Activated T-cell treated with anti-CD3 and anti-CD28 coated beads for 4 hours (primary cell): ENCODE measurements at places on chromosomes 4 and X.

DNA sequence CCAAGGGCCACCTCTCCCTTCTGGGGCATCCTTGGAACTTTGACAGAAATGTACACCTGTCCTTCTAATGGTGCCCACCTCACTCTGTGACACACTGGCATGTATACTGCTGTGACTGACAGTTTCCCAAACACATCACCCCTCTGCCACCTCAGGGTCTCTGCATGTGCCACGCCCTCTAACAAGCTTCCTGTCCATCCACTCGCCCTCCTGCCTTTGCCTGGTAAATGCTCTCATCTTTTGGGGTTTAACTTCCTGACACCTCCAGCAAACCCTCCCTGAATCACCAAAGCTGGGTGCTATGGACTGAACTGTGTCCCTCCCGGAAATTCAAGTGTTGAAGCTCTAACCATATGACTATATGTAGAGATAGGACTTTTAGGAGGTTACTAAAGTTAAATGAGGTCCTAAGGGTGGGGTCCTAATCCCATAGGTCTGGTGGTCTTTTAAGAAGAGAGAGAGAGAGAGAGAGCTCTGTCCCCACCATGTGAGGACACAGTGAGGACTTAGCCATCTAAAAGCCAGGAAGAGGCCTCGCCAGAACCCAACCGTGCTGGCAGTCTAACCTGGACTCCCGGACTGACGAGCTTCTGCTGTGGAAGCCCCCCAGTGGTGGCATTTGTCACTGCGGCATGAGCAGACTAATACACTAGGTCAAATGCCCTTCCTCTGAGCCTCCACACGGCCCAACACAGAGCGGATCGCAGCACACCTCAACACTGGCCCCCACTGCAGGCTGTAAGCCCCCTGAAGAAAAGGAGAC lies 95.6 kb downstream of the AFAP1 start:
- peak; percentile 67 for DNase-seq

GRCh38 chr4:88976775-88977035 lies 80.3 kb downstream of the FAM13A start:
- no peak for DNase-seq

- DNase-seq: no peak
Observed at GRCh38 chr4:119099227-119099810, 36.3 kb upstream of the MYOZ2 start.

DNA sequence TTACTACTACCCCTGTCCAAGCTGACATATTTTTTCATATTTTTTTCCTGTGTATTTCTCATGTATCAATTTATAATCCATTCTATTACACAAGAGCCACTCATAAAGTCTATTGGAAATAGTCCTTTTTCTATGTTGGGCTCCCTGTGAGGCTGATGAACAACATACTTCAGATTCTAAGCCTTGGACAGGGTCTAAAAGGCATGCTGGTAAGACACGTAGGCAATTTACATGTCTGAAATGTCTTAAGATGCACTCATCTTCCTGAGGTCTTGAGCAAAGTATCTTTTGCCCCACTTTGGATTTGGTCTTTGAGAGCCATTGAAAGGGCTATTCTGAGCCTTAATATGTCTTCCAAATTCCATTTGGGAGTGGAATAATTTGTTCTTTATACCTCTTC lies 31.8 kb downstream of the OCIAD1 start:
- no peak for DNase-seq

- DNase-seq: no peak
Observed at GRCh38 chr4:61318431-61318830, 118.3 kb downstream of the ADGRL3 start.

DNA sequence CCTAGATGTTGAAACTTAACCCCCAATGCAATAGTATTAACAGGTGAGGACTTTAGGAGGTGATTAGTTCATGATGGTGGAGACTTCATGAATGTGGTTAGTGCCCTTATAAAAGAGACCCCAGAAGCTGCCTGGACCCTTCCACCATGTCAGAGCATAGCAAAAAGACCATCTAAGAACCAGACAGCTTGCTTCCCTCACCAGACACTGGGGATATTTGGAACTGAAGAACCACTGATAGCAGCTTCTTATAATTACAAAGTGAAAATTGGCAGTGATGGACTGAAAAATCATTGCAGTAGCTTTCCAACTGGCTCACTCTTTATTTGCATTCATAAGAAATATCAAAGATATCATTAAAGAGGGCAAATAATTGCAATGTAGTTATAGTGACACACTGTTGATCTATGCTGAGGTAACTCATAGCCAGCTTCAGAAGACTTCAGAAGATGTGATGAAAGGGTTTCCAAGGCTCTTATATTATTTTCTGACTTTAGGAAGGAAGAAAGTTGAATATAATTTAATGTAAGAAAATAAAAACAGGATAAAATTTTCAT lies 5.8 kb downstream of the RASSF6 start:
- DNase-seq: no peak

DNA sequence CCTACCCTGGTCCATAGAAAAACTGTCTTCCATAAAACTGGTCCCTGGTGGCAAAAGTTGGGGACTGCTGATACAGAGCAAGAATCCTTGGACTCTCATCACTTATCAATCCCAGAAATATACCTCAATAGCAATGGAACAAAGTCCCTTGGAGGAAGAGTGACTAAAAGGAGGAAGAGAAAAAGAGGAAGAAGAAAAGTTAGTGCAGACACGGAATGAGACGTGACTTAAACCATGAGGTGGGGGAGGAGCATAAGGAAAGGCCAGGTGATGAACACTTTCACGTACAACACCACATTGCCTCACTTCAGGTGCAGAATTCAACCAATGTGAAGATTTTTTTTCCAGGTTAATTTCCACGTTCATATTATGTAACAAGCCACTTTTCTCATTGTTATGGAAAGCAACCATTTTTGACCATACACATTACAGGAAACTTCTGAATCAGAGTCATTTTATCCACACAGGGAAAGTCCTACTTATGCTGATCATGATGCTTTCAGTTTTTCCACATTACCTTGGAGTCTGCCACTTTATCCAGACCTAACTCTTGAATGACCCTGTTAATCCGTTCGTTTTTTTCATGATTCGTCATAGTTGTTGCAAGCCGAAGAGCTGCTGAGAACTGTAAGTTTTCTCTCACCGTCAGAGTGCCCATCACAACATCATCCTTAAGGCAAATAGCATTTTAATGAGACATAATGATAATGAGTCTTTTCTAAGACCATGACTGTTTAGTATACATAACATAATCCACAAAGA lies 27.7 kb downstream of the ABCG2 start:
- DNase-seq: no peak

DNA sequence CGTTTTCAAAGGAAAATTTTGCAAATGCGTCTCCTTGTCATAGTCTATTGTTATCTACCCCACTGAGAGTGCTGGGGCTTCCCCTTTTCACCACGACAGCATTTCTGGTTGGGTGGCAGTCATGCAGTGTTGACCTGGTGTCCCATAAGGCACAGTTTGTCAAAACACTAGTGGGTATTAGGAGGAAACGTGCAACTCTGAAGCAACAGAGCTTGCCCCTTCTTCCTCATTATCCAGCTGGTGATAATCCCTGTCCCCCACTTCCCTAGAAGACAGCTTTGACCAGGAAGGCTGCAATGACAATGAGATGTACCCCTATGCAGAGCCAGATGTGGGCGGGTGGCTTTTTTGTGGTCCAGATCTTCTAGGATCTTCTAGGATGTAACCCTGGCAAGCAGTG lies 1.8 kb downstream of the TBC1D1 start:
- DNase-seq: peak; percentile 29

DNA sequence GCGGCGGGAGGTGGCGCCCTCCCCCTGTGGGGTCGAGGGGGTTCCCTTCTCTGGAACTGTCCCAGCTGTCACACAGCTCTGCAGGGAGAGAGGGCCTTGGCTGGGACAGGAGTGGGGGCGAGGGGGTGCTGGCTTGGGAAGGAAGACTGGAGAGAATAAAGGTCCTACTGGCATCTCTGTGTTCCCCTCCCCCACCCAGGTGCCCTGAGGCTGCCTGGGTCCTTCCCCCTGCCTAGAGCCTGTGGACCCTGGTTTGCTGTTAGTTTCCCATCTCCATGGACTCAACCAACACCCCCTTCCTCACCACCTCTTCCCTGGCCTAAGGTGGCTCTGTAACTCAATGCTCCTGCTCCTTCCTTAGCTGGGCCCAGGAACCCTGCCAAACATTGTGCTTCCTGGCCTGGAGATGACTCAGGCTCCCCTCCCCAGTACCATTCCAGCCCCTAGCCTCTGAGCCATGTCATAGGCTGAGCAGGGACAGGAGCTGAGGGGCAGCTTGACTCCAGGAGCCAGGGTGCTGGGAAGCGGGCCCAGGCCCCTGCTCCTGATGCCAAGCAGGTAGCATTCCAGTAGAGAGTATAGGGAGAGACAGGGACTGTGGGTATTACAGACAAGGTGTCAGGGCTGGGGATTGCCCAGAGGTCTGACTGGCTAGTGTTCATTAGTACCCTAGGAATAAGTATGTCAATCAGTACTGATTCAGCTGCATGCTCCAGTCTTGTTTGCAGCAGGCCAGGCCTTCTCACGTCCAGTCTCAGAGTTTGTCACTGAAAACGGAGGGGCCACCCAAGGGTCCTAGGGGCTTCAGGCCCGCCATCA lies 100.7 kb downstream of the EFNB1 start:
- DNase-seq: no peak

DNA sequence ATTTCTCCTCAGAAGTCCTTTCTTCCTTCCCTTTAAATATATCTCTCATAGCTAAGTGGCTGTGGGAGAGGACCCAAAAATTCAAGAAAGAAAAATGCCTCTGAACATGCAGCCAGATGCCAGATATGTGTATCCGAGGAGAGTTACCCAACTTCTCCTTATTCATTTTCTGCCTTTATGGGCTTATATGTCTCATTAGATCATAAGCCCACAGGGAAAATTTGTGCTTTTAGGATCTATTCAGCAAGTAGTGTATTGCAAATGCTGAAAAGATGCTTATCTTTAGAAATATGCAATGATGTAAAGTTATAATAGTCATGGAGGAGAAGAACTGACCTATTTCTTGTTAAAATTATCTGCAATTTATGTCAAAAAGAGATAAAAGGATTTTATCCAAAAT lies 371.8 kb upstream of the NOCT start:
- DNase-seq: no peak

DNA sequence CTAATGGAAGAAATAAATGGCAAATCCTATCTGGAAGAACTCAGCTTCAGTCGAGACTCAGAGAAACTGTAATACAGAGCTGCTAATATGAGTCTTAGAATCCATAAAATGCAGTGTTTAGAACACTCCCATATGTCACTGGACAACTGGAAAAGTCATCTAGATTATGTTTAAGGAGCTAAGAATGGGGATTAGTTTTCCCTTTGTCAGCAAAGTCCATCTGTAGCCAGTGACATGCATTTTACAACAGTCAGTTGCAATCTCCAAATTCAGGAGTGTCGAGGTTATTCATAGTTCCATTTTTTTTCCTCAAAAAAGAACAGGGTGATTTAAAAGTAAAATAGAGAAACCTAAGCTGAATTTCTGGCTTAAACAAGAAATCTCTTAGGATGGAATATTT lies 516.6 kb upstream of the GALNT7 start:
- DNase-seq: no peak

- DNase-seq: no peak
Observed at GRCh38 chr4:2817701-2818350, 24.9 kb downstream of the SH3BP2 start.

- DNase-seq: no peak
Observed at GRCh38 chrX:15056044-15056443, 182.8 kb downstream of the MOSPD2 start.

- DNase-seq: no peak
Observed at GRCh38 chr4:145315811-145316225, 135.4 kb upstream of the OTUD4 start.

DNA sequence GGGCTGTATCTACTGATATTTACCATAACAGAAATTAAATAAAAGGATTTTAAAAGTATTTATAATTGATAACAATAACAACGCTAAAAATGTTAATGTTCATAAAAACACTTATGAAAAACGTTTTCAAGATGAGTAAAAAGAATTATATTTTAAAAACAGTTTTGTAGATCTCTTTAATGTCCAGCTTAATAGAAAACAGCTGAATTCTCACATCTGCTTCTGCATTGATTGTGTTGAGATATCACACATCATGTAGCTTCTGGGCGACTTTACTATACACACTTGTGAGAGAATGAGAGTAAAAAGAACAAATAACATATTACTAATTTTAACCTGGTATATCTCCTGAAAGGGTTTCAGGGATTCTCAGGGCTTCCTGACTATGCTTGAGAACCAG lies 83.6 kb downstream of the NCAPG start:
- DNase-seq: no peak

DNA sequence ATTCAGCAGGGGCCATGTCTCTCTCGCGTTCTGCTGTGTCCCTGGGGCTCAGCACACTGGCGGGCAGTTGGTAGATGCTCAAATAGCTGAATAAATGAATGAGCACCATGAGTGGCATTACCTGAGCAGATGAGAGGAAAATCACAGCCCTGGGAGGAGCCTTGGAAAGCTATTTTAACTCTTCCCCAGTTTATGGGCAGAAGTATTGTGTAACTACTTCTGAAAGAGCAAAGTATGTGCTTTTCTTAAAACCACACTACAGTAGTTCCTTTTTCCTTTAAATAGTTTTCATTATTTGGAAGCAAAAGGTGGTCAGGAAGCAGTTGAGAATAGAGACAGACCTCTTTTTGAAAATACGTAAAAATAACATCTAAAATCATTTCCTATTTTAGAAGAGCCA lies 3.0 kb upstream of the PLAC1 start:
- DNase-seq: no peak

- DNase-seq: no peak
Observed at GRCh38 chr4:151679231-151679630, 81.6 kb downstream of the GATB start.

DNA sequence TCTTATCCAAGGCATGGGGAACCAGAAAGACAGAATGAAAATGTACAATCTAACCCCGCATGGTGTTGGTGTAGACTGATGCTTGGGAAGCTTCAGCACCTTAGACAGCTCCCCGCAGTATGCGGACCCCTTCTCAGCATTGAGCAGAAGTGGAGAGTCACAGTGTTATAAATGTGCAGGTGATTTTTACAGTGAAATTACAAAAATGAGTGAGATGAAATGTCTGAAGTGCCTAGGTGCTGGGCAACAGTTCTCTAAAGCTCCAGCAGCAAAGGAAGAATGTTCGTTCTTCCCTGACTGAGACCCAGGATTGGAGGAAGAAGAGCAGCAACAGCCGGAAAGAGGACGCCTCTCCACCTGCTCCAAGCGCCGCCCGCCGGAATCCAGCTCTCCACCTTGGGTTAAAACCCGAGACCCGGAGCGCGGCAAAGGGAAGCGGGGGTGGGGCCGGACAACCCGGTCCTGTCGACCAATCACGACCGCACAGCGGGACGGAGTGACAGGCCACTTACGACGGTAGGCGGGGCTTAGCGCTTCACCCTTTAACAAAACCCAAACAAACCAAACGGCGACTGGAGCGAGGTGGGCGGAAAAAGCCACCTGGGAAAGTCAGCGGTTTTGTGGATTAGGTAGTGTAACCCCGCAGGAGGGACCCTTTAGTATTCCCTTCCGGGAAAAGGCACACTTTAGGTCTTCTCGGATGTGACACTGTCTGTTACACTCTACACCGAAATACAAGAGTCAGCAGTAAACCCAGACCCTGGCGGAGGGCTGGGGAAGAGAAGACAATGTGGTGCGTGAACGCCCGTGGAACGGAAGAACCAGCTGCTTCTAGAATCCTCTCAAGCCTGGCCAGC lies at the start of gene GLRA3:
GLRA3 (minus strand) TSS at position 403 of the 857 bp plus-strand sequence. CDS start 436 bp downstream, outside the sequence.
- no peak for DNase-seq
